ENCODE measurements at places on chromosomes 6 and 20.
A peak's percentile ranks its signal among the peaks of the same experiment; 100 is the strongest.

GRCh38 chr20:46230801-46231282 is 77.5 kb downstream of the CDH22 start:
- DNase-seq, result peak; percentile 57

GRCh38 chr6:107083047-107083768 is 32.1 kb downstream of the BEND3 start:
- DNase-seq, result no peak

- DNase-seq, result no peak
Measured at GRCh38 chr6:100430962-100431361, 33.8 kb downstream of the SIM1 start.

DNA sequence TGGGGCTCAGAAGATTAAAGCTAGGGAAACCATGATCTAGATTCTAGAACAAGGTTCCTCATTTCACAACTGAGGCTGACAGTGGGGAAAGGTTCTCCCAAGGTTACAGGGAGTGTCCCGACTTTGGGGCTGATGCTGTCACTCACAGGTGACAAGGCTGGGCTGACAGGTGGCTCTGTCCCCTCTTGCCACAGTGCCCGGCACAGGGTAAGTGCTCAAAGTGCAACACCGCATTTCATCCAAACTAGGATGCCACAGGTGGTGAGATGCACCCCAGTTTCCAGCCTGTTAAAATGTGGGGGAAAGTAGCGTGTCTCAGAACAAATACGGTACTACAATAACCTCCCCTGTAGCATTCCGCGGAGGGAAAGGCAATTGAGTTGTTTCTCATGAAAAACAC is 7.8 kb downstream of the ZBP1 start:
- DNase-seq, result no peak

DNA sequence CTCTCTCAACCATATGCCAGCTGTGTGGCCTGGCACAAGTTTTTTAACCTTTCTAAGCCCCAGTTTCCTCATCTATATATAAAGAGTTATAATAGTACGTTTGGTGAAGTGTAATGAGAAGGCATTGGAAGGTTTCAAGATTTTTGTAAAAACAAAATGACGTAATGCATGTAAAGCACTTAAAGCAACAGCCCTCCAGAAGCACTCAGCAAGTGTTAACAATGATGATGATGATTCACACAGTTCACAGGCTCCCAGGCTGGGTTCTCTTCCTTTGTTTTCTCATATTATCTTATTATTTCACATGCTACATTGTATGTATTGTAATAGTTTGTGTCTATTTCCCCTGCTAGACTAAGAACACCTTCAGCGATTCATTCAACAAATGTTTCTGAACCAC is 6.2 kb downstream of the CEP250 start:
- DNase-seq, result no peak

- no peak for DNase-seq
Measured at GRCh38 chr6:79513111-79513510, 24.1 kb downstream of the LCA5 start.

GRCh38 chr6:169862892-169863525 is 111.6 kb downstream of the ERMARD start:
- no peak for DNase-seq

- no peak for DNase-seq
Measured at GRCh38 chr20:46683011-46683667, 6.1 kb downstream of the TP53RK start.

DNA sequence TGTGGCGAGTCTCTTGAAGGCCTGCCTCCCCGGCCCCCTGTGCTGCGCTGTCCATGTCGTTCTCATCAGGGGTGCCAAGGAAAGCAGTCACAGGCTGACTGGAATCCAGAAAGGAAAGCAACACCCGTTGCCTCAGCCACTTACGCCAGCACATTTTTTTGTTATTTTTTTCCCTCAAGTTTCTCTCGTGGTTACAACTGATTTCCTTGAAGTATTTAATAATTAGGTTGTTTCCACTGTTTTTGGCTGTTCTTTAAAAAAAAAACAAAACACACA is 17.9 kb upstream of the SLC22A1 start:
- no peak for DNase-seq

- no peak for DNase-seq
Measured at GRCh38 chr6:140671926-140672325, 1297.5 kb upstream of the CITED2 start.

DNA sequence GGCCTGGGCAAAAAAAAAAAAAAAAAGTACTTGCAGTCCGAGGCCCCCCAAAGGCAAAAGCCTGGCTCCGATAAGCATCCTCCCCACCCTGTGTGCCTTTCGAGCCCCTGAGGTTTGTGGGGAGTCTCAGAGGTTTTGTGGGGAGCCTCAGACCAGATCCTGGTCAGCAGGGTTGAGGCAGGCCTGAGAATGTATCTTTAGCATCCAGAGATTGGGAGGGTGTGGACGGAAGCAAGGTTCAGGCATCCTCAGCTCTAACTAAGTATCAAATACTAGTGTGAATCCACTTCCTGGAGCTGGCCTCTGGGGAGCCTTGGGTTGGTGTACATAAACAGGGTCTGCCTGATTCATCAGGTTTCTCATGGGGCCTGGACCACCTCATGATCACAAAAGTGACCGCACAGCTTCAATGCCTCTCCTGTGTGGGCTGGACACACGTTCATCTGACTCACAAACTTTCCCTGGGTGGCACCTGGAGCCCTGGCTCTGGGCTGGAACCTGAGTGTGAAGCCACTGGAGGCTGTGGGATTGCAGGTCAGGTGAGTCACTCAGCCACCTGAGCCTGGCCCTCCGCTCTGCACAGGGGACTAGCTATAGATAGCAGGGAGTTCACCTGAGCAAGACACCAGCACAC is 24.4 kb downstream of the PCMTD2 start:
- DNase-seq, result no peak

DNA sequence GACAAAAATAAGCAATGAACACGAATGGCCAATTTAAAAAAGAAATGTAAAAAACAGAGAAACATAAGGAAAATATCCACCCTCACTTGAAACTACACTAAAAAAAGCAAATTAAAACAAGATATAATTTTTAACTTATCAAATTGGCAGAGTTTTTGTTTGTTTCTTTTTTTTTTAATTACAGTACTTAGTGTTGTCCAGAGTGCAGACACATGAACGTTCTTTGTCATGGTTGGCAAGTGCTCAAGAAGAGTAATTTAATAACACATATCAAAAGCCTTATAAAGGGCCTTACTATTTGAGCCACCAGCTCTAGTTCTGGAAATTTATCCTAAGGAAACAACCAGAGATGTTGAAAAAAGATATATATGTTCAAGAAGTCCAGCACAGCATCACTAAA is 142.3 kb downstream of the ATXN1 start:
- no peak for DNase-seq

GRCh38 chr6:119314885-119315272 is 34.7 kb downstream of the MAN1A1 start:
- DNase-seq, result no peak

- no peak for DNase-seq
Measured at GRCh38 chr6:56050530-56051201, 175.3 kb upstream of the BMP5 start.

DNA sequence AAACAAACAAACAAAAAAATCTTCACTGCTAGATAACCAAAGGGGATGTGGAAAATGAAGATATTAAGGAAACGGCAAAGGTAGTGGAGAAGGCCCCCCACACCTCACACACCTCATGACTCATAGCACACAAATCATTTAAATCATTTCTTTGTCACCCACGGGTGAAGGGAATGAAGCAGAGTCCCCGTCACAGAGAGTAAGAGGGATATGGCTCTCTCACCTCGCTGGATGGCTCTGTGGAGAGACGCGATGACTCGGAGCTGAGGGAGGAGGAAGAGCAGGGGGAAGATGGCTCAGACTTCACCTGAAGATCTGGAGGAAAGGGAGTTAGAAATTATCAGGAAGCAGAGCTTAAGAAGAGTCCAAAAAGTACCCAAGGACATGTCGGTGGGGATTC is 1.2 kb downstream of the ATF6B start:
- no peak for DNase-seq

GRCh38 chr6:55578537-55579363 is at the start of gene HMGCLL1:
TSS of gene HMGCLL1 (minus strand) at chr6:55579192. CDS start at chr6:55579055, 137 bp downstream.
- no peak for DNase-seq

- DNase-seq, result peak; percentile 71
Measured at GRCh38 chr6:116572162-116572561, 858 bp downstream of the RWDD1 start.

DNA sequence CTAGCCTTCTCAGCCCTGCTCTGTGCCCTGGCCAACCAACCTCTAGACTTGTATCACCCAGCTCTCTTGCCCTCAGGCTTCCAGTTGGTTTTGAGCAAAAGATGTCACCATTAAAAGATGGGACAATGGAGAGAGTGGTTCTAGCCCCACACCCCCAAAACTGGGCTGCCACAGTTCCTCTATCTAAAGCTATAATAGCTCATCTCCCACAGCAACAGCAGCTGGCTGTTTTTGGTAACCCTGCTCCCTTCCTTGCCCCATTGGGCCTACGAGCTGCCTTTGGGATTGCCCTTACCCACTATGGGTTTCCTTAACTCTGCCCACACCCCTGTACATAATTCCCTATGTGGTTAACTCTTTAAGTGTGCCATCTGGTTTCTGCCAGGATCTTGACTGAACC is 7.6 kb upstream of the SRSF3 start:
- no peak for DNase-seq

GRCh38 chr6:25056130-25056529 is 120.4 kb upstream of the RIPOR2 start:
- peak; percentile 94 for DNase-seq

- DNase-seq, result no peak
Measured at GRCh38 chr6:165662749-165663376, at the start of gene PDE10A. TSS of gene PDE10A (minus strand) at chr6:165663241. CDS start at chr6:165662811, 430 bp downstream.

DNA sequence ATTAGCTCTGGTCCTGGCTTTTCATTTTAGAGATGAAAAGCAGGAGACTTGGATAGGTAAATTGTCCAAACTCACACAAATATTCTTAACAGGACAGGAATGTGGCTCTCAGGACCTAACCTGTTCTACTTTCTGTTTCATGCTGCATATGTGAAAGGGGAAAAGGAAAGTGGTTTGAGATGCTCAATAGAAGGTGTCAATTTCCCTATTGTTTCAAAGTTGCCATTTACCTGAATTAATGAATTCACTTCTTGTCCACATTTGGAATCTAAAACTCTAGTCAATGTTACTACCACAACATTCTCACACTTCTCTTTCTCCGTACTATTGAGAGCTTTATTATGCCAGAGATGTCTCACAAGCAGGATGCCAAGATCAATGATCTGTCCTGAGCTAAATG is 4.8 kb upstream of the EFHC1 start:
- no peak for DNase-seq

DNA sequence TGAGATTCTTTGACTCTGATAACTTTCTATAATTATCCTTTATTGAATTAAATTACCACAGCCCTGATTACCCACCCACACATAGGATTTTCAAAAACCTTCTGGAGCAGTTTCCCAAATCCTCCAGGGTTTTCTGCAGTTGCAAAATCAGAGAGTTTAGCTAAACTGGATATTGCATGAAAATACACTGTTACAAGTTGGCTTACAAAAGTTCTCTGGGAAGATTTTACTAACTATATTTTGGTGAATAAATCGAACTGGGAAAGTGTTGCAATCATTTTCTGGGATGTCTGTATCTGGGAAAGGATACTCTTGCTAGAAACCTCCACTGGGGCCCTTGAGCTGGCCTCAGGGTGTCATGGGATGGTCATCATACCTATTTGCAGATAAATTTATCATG is 97.6 kb upstream of the STMND1 start:
- no peak for DNase-seq

DNA sequence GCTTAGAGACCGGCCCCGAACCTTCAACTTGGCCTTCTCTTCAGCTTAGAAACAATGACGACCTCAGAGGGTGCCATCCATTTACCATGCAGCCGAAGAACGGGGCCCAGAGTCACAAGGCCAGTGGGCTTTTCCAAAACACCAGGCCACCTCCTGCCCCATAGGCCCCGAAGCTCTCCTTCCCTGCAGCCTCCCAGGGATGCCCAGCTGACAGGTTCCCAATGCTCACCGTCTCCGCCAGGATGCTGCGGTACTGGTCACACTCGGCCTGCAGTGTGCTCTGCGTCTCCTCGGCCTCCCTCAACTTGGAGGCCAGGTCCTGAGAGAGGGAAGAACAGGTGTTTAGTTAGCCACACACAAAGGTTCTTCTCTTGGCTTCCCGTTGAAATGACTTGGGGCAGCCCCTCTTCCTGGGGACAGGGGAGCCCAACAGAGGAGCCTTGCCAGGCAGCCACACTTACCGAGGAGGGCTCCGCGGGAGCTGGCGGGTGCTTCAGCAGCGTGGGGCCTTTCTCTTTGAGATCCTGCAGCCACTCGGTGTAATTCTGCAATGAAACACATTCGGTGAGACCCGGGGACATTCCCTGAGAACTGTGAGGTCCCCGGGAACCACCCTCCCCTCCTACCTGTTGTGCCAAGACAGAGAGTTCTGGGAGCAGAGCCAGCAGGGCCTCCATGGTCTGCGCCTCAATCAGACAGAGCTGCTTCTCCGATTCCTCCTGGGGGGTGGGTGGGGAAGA is 51.5 kb downstream of the DSTN start:
- no peak for DNase-seq

- no peak for DNase-seq
Measured at GRCh38 chr6:118467181-118467580, 80.9 kb upstream of the PLN start.

- DNase-seq, result no peak
Measured at GRCh38 chr6:97214671-97215070, 68.3 kb downstream of the MMS22L start.

GRCh38 chr6:45174045-45174444 is 154.1 kb upstream of the RUNX2 start:
- no peak for DNase-seq

GRCh38 chr20:58634059-58634458 is 17.0 kb upstream of the STX16 start:
- no peak for DNase-seq

- no peak for DNase-seq
Measured at GRCh38 chr6:139028215-139028657, 309 bp upstream of the ABRACL start.

DNA sequence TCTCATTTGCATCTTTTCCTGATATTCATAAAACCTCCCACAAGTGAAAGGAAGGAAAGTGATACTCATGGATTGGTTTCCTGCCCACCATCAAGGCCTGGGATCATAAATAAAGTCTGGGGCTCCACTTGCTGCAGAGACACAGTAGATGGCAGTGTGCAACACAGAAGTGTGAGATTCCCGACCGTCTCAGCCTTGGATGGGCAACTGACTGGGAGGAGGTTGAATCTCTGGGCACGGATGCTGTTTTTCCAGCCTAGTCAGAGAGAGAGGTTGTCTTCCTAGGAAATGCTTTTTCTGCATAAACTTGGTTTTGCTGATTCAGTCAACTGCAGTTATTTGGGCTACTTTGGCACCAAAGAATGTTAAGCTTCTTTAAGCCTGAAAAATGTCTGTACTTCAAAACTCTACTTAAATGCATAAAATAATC is 9.9 kb upstream of the RFPL4B start:
- DNase-seq, result no peak

DNA sequence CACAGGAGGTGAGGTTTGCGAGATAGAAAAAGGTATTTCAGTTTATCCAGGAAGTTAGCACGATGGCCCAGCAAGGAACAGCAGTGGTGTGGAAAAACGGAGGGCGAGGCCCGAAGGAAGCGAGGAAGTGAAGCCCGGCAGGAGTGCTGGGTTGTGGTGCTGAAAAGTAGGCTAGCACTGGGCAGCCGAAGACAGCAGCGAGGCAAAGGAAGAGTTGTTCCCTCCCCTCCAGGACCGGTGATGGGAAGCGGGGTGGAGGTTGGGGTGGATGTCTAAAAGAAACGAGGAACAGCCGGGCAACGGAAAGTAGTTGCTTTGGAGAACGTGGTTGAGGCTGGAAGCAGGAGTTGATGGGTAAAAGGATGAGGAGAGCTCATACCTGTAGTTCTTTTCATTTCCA is 1.4 kb downstream of the METTL24 start:
- DNase-seq, result no peak
